ENCODE measurements at places on chromosomes 1 and 21. TPM values are rescaled to one million over a fixed set of nuclear protein-coding genes. Genes with fewer than 3 reads are reported as not detected.
A peak's percentile ranks its signal among the peaks of the same experiment; 100 is the strongest.

DNA sequence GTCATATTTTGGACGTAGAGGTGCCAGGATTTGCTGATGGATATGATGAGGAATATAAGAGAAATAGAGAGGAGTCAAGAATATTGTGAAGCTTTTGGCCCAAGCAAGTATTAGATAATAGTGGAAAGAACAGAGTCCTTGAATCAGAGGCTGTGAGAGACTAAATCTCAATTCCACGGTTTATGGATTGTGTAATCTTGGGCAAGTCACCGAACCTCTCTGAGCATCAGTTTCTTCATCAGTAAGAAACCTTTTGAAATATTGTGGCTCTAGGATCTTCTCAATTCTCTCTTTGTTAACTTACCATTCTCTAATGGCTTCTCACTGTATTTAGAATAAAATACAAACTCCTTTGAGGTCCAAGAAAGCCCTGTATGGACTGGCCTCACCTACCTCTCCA is 77.6 kb downstream of the RPS6KA1 start:
- H3K27ac ChIP-seq: no peak overlapping the region
- H3K27me3 ChIP-seq: no peaks in the 10 kb centered on the region
- no peaks in the 10 kb centered on the region for H3K4me1 ChIP-seq

- H3K4me3 ChIP-seq: peak overlapping the region; percentile 93
- no peaks in the 10 kb centered on the region for H3K27me3 ChIP-seq
- H3K36me3 ChIP-seq: no peaks in the 10 kb centered on the region
Observed at GRCh38 chr21:46286648-46287002, 483 bp downstream of the YBEY start.

- H3K27ac ChIP-seq: no peak overlapping the region
- no peak for DNase-seq
- H3K27me3 ChIP-seq: no peaks in the 10 kb centered on the region
- no peak overlapping the region for H3K4me3 ChIP-seq
- H3K4me1 ChIP-seq: peaks cover 2% of the 10 kb centered on the region
Observed at GRCh38 chr1:96363826-96364225, 357.8 kb upstream of the PTBP2 start.

- no peak overlapping the region for H3K27ac ChIP-seq
- no peak overlapping the region for H3K4me3 ChIP-seq
- no peak for DNase-seq
Observed at GRCh38 chr1:93004566-93005251, 43.4 kb upstream of the DIPK1A start.

- H3K27ac ChIP-seq: no peak overlapping the region
- H3K4me1 ChIP-seq: no peaks in the 10 kb centered on the region
- no peaks in the 10 kb centered on the region for H3K27me3 ChIP-seq
- H3K36me3 ChIP-seq: no peaks in the 10 kb centered on the region
- DNase-seq: no peak
- no peak overlapping the region for H3K4me3 ChIP-seq
Observed at GRCh38 chr1:41578712-41579335, 94.3 kb upstream of the EDN2 start.

DNA sequence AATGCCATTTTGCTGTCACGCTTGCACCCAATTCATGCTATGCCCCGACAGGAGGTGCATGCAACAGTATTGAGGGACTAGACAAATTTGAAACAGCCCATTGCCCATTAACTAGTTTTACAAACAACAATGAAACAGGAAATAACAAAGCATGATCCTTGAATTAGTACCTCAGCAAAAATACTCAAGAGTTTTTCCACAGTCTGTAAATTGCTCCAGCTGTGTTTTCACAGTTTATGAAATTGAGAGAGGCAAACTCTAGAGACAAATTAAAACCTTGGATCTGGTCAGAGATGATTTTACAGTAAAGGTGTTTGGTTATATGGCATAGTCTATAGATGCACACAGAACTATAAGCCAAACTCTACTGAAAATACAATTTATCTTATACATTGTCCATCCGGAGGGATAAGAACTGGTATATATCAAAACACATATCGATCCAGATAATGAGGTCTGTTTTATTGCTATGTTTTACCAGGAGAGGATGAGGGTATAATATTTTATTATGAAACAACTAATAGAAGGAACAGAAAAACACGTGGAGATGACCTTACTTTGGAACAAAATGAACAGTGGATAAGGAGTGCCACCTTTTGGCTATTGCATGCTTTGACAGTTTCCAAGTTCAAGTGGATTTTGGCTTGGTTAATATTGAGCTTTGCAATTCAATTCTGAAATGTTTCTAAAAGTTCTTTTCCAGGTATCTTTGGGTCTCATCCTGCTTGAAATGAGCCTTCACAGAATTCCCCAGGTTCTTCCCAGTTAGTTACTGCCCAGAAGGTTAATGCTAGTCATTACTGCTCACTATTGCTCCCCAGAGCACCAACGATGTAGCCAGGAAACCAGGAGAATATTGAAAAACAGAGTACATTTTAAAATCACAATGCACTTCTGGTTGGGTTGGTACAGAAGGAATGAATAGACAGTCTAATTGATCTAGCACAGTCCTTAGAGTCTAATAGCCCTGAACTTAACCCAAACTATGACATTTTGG is 45.7 kb downstream of the ZC3H11B start:
- H3K4me3 ChIP-seq: no peak overlapping the region
- no peaks in the 10 kb centered on the region for H3K27me3 ChIP-seq
- DNase-seq: no peak
- no peak overlapping the region for H3K27ac ChIP-seq
- H3K4me1 ChIP-seq: no peaks in the 10 kb centered on the region

DNA sequence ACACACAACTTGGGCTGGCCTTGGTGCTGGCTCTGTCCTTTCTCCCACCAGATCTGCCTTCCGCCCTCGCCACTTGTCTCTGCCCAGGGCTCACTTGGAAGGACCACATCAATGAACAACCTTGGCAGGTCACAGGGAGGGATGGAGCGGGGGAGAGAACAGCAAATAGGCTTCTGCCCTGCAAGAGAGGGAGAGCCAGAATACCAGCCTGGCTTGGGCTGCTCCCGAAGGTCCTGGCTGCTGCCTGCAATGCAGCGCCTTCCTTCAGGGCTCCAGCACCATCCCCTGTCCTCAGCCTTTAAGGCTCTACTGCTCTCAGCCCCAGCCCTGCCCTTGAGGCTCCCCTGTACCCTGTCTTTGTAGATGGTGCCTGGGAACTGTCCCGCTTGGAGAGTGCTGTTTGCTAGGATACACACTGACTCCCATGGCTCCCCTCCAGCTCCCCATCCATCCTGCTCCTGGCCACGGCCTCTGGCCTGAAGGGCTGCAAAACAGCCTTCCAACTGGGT is 43.8 kb downstream of the HIVEP3 start:
- H3K27ac ChIP-seq: no peak overlapping the region
- DNase-seq: no peak
- no peaks in the 10 kb centered on the region for H3K36me3 ChIP-seq
- H3K4me3 ChIP-seq: no peak overlapping the region
- H3K4me1 ChIP-seq: peaks cover 8% of the 10 kb centered on the region

TMEM82 gene
- not detected for total RNA-seq

DNA sequence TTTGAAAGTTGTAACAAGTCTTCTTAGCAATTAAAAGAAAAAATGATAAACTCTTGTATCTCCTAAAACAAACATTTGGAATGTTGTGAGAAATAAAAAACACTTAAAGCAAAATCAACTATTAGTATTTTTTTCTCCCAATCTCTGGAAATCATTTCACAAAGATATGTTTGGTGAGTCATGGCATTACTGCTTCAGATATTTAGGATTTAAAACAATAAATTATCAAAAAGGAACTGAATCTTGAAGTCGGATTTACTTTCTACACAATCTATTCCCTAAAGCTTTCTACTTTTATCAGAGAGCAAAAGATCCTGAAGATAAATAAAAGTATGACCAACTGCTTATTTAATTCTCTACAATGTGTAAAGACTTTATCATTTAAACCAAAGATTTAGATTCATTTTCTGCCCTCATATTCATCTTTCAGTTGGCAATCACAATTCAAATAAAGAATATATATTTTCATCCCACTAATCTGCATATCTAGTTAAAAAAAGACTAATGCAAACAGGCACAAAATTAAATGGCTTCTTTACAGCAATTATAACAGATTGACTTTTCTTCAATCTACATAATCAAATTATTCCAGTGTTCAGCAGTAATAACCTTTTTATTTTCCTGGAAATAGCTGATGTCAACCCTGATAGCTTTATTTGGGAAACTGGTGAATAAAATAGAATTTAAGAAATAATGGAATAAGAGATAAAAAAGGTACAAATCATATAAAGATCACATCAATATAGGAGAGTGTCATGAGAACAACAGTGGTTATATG is 230.0 kb downstream of the COP1 start:
- no peaks in the 10 kb centered on the region for H3K36me3 ChIP-seq
- H3K27me3 ChIP-seq: no peaks in the 10 kb centered on the region
- H3K4me3 ChIP-seq: no peak overlapping the region
- H3K27ac ChIP-seq: no peak overlapping the region
